Tibial nerve (tissue), 4 donors: ENCODE measurements at places on chromosomes 5 and 9. TPM values are rescaled to one million over a fixed set of nuclear protein-coding genes. Genes with fewer than 3 reads are reported as not detected.

DNA sequence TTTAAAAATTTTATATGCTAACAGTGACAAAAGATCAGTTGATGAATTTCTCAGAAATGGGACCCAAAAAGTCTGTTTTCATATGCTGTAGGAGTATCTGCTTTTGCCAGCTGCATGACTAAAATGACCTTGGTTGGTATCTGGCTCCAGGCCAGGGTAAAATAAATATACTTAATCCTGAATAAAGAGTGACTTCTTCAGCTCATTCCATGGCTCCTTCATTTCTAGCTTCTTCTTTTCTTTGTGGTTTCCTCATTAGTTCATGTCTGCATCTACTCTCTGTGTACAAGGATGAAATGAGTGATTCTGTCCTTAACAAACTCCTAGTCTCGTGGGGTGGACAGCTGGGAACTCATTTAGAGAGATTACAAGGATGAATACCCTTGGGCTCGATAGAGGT, 36.0 kb downstream of the RCL1 start:
- no peak for DNase-seq

The PCSK1 gene
- 8.1 TPM for total RNA-seq

DNA sequence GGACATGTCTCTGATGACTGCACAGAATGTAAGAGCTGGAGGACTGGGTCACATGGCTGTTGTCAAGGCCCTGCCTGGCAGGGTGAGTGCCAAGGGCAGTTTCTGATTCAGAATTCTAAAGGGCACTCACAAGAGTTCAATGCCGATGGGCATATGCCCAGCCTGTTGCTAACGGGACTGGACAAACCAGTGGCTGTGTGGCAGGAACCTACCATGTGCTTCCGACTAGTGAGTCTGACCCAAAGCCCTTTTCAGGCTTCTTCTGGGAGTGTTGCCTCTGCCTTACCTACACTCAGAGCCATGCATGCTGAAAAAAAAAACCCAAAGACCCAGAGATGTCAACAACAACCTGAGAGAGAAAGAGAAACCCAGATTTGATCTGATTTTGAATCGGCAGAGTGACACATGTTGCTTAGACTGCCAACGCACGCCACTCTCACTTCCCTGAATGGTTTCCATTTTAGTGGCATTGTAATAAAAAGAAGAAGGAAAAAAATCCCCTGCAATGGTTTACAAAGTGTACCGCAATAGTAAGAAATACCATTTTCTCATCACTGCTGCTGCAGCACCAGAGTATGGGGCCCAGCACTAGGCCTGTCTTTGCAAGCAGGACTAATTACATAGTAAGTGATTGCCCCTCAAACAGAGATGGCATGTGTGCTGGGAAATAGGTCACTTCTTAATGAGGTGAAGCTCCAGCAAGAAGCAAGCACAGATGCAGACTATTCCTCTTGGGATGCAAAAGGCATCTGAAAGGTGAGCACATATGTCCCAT, 194.3 kb downstream of the PALM2AKAP2 start:
- no peak for DNase-seq

DNA sequence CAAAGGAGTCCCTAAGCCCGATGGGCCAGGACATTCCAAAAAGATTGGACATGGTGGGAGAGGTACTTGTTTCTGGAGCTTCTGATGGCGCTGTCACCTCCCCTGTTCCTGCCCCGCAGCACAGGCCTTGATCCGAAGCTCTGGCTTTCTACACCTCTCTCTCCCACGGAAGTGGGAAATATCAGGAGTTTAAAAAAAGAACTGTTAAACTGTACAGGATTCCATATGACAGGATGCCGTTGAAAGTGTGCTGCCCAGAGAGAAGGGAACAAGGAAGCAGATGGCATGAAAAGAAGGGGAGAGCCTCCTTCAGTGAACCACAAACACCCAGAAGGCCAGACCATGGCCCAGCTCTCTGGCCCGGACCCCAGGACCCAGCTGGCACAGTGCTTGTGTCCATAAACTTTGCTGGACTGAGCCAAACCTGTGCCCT, 26.8 kb upstream of the SLC2A8 start:
- DNase-seq: no peak

The CCDC69 gene
- total RNA-seq: 201 TPM

DNA sequence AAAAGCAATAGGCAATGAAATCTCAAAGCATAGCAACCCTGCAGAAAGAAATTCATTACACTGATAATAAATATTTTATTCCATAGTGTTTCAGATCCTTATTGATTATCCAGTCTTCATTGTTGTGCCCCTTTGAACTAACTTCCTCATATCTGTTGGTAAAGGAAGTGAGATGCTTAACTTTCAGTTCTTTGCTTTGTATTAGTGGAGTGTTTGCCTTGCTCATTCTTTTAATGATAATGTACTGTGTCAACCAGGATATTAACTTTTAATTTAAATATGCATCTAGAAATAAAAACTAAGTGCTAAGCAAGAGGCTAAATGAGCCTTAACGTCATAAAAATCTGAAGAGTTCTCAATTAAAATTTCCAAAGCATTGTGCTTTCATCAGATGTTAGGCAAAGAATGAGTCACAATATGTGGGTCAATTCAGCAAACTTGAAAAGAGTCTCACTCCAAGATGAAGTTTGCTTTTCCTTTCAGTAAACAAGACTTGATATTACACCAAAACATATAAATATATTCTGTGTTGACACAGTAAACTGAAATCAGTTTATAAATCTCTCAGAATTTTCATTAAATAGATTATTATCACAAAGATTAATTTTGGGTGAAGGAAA, 105.9 kb downstream of the GIN1 start:
- DNase-seq: no peak

The IFNA5 gene
- total RNA-seq: 0.90 TPM

DNA sequence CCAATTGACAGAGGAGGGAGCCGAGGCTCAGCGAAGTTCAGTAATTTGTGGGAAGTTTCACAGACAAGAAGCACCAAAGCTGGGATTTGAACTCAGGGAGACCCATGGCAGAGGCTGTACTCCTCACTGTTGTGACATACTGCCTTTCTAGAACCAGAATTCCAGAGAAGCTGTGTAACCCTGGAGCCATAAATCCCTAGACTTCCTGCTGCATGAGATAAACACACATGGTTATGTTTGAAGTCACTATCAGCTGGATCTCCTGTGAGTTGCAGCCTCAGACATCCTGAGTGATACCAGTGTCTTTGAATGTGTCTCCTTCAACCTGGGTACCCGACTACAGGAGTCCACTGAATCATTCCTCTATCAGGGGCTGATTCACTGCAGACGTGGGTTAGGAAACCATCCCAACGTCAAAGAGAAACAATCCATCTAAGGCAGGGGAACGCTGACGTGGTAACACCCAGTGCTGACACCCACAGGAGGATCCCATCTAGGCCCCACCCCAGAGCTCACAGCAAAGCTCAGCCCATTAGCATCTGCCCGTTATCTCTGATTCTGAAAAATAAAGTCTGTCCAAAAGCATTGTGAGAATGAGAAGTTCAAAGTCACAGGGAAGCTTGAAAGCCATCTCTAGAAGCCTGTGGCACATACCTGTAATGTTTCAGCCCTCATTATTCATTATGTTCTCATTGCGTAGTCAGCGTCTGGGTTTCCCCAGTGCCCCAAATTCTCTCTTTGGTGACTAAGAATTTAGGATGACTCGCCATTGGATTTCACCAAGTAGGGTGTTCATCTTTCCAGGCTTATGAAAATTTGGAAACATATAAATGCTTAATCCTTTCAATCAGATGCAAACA, 36.3 kb upstream of the BASP1 start:
- DNase-seq: no peak

GRCh38 chr5:126988021-126988569, 42.3 kb downstream of the MARCHF3 start:
- no peak for DNase-seq

- DNase-seq: no peak
These were observed 11.9 kb downstream of the TMC1 start for GRCh38 chr9:72533322-72533721.

DNA sequence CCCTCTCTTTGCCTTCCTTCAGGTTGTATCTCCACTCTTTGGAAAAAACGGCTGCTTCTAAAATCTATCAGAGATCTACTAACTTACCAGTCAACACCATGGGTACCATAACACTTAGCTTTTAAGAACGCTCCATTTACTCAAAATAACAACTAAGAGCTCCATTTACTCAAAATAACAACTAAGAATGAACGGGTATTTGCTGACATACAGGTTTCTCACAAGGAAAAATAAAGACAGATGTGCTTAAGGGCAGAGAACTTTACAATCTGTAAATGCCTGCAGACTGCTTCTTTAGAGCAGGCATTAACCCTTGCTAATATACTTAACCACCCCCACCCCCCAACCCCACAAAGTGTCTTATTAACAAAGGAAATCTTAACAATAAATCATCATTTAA, 2.8 kb downstream of the UBAP2 start:
- DNase-seq: no peak

DNA sequence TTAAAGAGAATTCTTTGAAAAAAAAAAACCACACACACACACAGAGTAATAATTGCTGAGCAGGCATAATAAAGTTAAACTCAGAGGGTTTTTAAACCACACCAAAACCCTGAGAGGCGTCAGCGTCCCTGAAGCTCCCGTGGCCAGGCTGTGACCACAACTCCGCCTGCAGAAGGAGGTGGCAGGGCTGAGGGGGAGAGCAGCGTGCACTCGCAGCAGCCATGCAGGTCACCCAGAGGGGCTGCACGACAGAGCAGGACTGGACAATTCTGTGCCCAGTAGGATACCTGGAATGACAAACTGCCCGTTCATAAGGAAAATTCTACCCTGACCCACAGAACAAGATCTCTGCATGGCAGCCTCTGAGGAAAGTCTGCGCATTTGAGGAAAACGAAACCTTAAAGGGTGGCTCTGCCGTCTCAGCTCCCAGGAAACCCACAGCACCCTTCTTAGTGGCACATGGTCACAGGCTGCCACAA, 44.0 kb downstream of the ROR2 start:
- peak; percentile 10 for DNase-seq

DNA sequence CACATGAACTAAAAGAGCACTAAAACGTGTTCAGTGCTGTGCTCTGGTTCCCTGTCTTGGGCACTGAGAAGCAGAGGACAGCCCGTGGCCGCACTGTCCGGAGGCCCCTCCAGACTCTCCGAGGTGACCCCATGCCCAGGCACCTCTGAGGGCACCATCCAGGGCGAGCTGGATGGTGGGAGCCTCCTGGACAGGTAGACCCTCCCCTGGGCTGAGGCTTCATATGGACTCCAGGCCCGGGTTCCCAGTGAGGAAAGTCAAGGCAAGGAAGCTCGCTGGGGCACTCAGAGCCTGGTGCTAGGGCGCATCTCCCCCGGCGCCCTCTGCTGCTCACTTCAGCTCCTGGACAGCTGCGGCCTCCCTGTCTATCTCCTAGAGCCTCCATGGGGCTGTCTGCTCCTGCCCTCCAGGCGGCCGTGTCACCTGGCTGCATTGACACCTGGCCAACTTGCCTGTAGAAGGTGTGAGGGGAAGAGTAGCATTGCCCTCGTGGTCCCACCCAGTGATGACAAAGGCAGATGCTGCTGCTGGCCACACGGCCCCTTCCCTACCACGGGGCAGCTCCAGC, 178.2 kb upstream of the IRX1 start:
- DNase-seq: no peak

- no peak for DNase-seq
These were observed 20.7 kb upstream of the XPA start for GRCh38 chr9:97717866-97718265.

GRCh38 chr5:173925449-173926071, 37.4 kb downstream of the CPEB4 start:
- peak; percentile 44 for DNase-seq

GRCh38 chr5:157535042-157535865, 40.3 kb downstream of the ADAM19 start:
- no peak for DNase-seq

DNA sequence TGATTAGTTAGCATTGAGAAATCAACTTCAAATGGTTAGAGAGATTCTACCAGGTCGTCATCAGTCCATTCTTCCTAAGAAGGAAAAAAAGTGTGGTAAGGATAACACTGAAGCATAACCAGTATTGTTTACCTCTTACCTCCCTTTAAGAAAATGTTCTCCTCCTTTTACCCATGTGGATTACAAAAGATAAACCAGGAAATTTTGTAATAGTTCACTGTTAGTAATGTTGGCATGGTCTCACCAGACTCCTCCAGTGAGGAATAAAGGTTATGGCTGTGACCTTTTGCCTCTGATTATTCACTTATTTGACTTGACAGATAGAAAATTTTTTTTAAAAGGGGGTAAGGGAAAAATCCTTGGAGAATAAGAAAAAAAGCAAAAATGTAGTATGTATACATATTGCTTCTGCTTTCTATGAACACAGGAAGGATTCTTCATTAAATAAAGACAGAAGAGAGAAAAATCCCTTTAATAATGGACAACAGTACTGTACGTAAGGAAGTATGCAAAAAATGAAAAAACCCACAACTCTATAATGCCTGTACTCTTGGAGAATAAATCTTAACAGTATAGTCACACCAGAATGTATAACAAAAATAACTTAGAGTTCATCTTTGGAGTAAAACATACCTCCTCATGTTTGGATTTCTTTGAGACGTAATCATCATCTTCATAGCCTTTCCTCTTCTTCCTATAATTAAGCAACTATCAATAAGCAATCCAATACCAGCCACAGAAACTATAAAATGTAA, 18.1 kb downstream of the CCNH start:
- no peak for DNase-seq

DNA sequence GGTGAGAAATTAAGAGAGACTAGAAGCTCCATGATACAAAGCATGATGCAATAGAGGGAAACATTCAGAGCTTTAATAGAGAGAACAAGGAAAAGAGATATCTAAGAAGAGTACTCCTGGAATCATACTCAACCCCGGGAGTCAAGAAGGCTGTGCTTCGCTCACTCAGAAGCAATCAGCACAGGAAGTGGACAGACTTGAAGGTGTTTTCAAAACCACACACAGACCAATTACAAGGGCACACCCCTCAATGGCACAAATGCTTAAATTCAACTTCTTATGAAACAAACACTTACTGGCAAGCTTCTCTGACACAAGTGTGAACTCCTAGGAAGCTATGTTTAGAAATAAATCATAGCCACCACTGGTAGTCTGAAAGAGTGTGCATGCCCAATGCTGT, 462.3 kb downstream of the GABRG2 start:
- DNase-seq: no peak

The FAM221B gene
- total RNA-seq: not detected

- DNase-seq: no peak
These were observed 248.2 kb downstream of the EFNA5 start for GRCh38 chr5:107422494-107422893.

The ECSCR gene
- total RNA-seq: 41.0 TPM

GRCh38 chr9:79883073-79883645, 311.4 kb downstream of the TLE4 start:
- no peak for DNase-seq

The LEAP2 gene
- total RNA-seq: 1.8 TPM

- DNase-seq: no peak
These were observed 141.8 kb downstream of the YIPF5 start for GRCh38 chr5:144028636-144029035.

- no peak for DNase-seq
These were observed 71.9 kb downstream of the ACTL7B start for GRCh38 chr9:108783731-108784495.

The ZNF366 gene
- 4.4 TPM for total RNA-seq

DNA sequence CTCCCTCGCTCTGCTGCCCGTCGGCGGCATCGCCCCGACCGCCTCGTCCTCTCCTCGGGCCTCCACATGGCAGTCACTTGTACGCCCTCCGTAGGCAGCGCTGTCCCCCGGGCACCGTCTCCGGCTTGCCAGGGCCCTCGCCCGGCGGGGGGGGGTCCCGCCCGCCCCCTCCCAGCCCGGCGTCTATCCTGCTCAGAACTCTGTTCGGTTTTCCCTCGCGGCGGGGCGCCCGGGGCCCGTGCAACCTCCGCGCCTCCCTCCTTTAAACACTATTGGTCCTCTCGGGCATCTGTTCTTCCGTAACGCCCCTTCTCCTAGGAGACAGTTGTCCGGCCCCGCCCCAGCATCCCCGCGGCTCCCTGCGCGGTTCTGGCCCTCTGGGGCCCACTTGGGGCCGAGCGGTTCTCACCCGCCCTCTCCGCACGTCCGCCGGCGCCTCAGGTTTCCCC, 831 bp downstream of the ODF2 start:
- peak; percentile 40 for DNase-seq
